Erythroblast (primary cell): ENCODE measurements at places on chromosomes 13 and 19.

GRCh38 chr13:41586216-41586615, 128.9 kb downstream of the RGCC start:
- no peak for DNase-seq

DNA sequence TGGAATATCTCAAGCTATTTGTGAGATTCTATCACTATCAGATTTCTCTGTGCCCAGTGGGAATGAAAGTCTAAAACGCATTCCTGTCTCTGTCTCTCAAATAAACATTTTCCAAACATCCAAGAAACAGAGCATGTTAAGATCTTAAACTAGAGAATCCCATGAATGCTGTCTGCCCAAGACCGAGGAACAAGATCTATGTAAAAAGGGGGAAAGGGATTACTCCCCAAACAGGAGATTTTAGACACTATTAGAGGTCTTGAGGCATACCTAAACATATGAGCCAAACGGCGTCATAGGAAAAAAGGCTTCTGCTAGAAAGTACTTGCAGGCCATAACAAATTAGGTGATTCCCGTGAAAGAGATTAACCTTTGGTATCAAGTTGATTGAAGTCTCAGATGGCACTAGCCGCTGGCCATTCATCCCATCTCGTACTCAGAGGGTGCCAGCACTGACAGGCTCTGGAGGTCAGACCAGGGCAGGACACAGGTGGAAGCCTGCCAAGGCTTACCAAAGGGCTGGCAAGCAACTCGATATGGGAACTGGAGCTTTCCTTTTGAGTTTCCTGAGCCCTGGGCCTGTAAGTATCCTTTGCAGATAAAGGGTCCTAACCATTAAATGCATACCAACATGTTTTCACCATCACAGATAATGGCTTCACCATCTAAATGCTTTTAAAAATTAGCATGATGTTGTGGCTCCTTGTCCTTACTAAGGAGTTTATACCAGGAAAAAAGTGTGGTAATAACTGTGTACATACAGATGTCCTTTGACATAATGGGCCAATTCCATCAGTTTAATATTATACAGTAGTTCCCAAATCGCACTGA, 225.2 kb downstream of the FOXO1 start:
- no peak for DNase-seq

- no peak for DNase-seq
Measured at GRCh38 chr13:63396746-63397145, 1981.1 kb upstream of the PCDH20 start.

DNA sequence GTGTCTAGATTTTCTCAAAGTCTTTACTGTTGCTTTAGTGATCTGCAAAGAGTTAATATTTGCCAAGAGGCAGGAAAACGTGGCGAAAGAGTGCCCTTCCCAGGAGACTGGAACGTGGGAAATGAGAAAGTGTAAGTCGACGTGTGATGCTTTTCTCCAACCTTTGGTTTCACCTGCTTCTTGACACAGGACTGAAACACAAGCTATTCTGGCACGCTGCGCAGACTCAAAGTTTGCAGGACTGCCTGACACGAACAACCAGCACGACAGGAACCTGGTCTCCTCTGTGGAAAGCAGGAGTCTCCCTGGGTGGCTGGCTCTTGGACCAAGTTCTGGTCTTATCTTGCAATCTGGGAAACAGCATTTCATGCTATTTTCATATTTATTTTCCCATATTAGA, 28.6 kb downstream of the RFXAP start:
- no peak for DNase-seq

DNA sequence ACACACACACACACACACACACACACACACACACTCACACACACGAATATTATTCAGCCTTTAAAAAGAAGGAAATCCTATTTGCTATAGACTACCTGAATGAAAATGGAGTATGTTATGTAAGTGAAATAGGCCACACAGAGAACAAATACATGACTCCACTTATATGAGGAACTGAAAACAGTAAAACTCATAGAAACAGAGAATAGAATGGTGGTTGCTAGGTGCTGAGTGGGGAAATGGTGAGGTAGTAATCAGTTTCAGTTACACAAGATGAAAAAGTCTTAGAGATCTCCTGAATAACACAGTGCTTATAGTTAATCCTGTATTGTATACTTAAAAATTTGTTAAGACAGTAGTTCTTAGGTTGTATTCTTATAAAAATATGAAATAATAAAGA, 8.2 kb downstream of the ZNF677 start:
- no peak for DNase-seq
